Naive thymus-derived CD4-positive, alpha-beta T cell (primary cell): ENCODE measurements at places on chromosomes 4 and X. TPM values are rescaled to one million over a fixed set of nuclear protein-coding genes. Genes with fewer than 3 reads are reported as not detected.

GRCh38 chr4:108940149-108940548, 177.3 kb upstream of the ETNPPL start:
- no peaks in the 10 kb centered on the region for H3K36me3 ChIP-seq
- H3K27ac ChIP-seq: no peak overlapping the region
- no peaks in the 10 kb centered on the region for H3K4me1 ChIP-seq
- no peaks in the 10 kb centered on the region for H3K27me3 ChIP-seq
- H3K4me3 ChIP-seq: no peak overlapping the region
- no peak for DNase-seq

DNA sequence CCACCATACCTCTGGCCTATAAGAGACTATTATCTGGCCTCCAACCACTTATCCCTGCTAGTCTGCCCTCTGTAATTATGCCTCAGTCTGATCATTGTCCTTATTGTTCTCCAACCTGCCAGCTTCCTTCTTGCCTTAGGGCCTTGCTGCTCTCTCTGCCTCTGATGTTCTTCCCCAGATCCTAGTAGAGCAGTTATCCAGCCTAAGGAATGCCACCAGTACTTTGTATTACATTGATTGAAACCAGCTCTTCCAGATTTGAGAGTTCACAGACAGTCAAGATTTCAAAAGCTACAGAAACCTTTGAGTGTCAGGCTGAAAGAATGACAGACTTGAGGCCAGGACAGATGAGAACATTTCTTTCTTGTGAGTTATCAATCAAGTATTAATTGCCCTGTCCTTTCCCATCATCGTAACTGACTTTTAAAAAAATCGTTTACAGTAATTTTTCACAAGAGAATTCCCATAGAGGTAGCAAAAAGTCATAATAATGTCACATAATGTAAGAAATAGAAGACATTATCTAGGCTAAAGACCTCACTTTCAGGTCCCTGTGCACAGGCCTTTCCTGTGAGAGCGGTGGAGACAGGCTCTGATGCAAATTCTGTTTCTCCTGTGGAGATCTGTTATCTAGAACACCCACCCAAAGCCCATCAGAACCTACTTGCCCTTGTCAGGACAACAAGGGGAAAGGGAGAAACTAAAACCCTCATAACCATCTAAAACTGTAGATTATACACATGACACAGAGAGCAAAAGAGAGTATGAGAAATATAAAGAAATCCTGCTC, 64.1 kb upstream of the GUCY1A1 start:
- DNase-seq: no peak
- H3K36me3 ChIP-seq: no peaks in the 10 kb centered on the region
- H3K4me3 ChIP-seq: no peak overlapping the region

DNA sequence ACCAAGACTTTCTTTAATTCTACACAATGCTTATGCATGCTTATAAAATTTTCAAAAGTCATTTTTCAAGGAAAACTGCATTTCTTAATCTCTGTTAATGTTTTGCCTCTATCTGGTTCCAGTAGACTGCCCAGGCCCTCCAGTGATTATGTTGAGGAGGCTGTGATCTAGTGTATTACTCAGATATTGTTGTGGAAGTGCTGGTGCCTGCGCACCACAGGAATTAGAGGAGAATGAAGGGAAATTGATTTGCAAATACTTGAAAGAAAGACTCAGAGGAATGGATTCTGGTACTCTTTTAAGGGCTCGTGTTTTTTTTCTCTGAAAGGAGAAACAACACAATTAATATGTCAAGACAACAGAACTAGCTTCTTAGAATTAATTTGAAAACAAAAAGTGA, 1015.1 kb downstream of the RPA4 start:
- no peak for DNase-seq
- H3K36me3 ChIP-seq: no peaks in the 10 kb centered on the region
- H3K27ac ChIP-seq: no peak overlapping the region
- H3K27me3 ChIP-seq: no peaks in the 10 kb centered on the region
- H3K4me1 ChIP-seq: no peaks in the 10 kb centered on the region

DNA sequence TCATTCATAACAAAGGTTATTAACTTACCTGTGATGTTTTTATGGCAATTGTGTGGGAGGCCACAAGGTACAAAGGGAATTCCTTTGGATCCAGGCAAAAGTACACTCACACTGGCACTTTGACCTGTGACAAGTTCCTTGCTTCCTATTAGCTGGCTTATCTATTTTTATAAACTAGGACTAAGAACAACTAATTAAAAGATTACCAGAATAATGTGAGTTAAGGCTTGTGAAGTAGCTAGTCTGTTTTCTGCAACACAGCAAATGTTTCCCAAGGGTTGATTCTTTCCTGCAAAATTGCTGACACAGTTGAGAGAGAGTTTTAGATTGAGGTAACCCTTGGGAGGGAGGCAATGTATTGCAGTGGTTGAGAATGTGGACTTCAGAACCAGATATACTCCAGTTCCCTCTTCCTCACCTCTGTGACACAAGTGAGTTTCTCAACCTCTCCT, 107.9 kb downstream of the CPEB2 start:
- no peak for DNase-seq
- no peak overlapping the region for H3K4me3 ChIP-seq
- H3K27me3 ChIP-seq: no peaks in the 10 kb centered on the region
- H3K27ac ChIP-seq: no peak overlapping the region
- no peaks in the 10 kb centered on the region for H3K36me3 ChIP-seq
- H3K4me1 ChIP-seq: no peaks in the 10 kb centered on the region

GRCh38 chr4:94665500-94666404, 92.0 kb upstream of the BMPR1B start:
- no peak overlapping the region for H3K27ac ChIP-seq
- no peaks in the 10 kb centered on the region for H3K4me1 ChIP-seq
- DNase-seq: no peak
- no peaks in the 10 kb centered on the region for H3K27me3 ChIP-seq
- H3K36me3 ChIP-seq: no peaks in the 10 kb centered on the region

DNA sequence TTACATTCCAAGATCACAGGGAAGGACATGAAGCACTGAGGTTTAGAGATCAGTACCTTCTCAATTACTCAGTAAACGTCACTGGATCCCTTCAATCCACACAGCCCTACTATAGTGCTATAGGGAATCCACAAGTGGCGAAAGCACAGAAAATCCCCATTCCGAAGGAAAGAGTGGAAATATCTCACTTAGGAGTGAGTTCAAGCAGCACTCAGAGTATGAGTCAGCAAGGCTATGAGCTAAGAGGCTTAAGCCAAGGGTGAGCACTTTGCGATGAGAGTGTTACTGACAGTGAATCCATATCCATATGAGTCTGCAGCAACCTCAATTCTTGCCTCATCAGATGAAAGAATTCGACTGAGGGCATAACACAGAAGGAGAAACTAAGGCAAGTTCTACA, 165.1 kb downstream of the VSIG4 start:
- H3K4me1 ChIP-seq: peaks cover 6% of the 10 kb centered on the region
- H3K27ac ChIP-seq: no peak overlapping the region
- H3K36me3 ChIP-seq: no peaks in the 10 kb centered on the region
- no peak for DNase-seq
- no peak overlapping the region for H3K4me3 ChIP-seq

- no peaks in the 10 kb centered on the region for H3K4me1 ChIP-seq
- no peak overlapping the region for H3K27ac ChIP-seq
- no peaks in the 10 kb centered on the region for H3K36me3 ChIP-seq
- no peak overlapping the region for H3K4me3 ChIP-seq
- H3K27me3 ChIP-seq: no peaks in the 10 kb centered on the region
Measured at GRCh38 chr4:109412776-109413175, 20.8 kb upstream of the SEC24B start.

The USP26 gene
- total RNA-seq: not detected

The RHOH gene
- total RNA-seq: 370 TPM

The HSFX3 gene
- not detected for total RNA-seq

The SSX4B gene
- not detected for total RNA-seq

The ETDB gene
- not detected for total RNA-seq
